ENCODE measurements at places on chromosomes 3 and 15. TPM values are rescaled to one million over a fixed set of nuclear protein-coding genes. Genes with fewer than 3 reads are reported as not detected.

Gene HYKK
- polyA plus RNA-seq: 1.6 TPM

Gene ATP13A5
- 0.34 TPM for polyA plus RNA-seq

Gene TFG
- 38.7 TPM for polyA plus RNA-seq

DNA sequence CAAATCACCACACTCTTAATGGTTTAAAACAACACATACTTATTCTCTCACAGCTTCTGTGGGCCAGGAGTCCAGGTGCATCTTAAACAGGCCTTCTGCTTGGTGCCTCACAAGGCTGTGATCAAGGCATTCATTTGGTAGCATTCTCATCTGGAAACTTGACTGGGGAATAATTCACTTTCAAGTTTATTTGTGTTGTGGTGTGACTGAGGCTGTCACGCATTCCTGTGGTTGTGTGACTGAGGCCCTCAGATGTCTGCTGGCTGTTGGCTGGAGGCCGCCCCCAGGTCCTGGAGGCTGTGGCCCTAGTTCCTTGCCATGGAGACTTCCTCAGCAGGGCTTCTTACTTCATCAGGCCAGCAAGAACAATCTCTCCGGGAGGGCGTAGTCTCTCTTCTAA lies 16.9 kb upstream of the FAM3D start:
- DNase-seq: no peak

DNA sequence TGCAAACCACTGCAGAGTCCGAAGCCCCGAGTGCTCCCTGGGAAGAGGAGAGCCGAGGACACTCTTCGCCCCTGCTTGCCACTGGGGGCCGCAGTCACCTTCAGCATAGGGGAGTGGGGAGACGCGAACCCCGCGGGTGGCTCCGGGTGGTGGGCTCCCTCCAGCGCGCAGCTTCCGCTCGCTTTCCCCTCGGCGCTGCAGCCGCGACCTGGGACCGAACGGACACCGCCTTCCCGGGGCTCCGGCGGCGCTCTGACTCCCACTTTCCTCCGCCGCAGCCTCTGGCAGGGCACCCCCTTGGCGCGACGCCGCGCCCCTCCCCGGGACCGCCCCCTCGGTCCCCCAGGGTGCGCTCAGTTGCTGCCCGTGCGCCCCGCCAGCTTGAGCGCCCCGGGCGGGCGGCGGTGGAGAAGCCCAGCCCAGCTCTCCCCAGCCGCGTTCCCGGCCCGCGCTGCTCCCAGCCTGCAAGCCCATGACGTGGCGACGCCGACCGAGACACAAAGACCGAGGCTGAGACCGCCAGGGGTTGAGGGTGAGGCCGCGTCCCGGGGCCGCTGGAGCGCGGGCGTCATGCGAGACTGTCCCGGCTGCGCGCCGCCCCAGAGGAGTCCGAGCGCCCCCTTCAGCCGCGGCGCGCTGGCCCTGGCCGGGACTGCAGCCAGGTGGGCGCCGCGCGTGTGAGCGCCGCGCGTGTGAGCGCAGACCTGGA lies at the start of gene MINAR1:
MINAR1 (plus strand) TSS at position 701 of the 709 bp plus-strand sequence. CDS start 23,812 bp downstream, outside the sequence.
- peak; percentile 60 for DNase-seq

DNA sequence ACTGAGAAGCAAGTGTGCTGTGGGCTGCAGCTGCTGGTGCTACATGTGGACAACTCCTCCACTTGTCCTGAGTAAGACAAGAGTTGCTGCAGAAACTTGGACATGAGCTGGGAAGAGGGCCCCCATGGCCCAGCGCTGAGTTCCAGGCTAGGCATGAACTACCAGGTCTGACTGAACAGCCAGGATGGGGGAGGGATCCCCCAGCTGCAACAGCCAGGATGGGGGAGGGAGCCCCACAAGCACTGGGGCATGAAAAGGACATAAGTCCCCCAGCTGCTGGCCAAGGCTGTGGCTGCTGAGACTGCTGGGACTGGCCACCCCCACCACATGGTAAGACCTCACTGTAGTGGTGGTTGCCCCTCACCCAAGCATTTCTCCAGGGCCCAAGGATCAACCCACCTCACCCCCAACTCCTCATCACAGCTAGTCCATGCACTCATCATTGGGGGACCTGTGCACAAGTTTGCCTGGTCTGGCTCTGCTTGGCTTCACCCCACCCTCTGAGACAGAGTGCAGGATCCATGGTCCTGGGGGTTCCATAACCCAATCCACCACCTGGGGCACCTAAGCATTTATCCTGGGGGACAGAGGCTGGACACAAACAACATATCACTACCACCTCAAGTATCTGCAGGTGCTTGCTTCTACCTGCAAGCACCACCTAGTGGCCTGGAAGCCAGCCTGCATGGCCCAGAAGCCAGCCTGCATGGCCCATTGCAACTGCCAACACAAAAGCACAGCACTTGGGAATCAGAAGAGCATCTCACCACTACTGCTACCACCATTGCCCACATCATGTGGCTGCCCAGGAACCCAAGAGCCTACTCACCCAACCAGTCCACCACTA lies 84.5 kb upstream of the STT3B start:
- DNase-seq: no peak

GRCh38 chr15:87614704-87615103 lies 641.8 kb downstream of the NTRK3 start:
- no peak for DNase-seq

DNA sequence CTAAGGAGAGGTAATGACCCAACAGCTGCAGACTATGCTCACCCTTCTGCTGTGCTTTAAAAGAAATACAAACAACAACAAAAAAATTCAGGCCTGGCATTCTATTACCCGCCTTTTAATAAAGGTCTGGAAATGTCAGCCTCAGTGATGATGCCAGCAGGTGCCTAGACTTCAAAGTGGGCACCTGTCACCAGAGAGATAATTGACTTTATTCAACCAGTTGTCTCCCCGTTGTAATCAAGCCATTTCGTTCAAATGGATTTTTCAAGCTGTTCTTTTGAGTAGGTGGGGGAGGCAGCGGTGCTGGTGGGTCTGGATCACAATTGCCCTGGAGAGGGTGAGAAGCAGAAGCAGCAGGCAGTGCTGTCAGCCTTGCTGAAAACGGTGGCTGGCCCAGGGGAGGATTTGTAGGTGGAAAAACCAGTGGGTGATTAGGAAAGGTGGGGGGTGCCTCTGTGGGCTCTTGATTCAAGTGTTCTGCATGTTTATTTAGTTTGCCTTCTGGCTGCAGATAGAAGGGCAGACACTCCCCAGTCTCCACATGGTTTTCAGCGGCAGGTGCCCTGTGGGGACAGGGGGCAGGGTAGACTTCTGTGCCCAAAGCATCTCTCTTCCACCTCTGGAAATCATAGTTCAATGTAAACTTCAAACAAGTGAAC lies 300.2 kb upstream of the SLCO3A1 start:
- DNase-seq: peak; percentile 21
